AG04450 (cell line): ENCODE measurements at places on chromosomes 3 and 15.
A peak's percentile ranks its signal among the peaks of the same experiment; 100 is the strongest.

DNA sequence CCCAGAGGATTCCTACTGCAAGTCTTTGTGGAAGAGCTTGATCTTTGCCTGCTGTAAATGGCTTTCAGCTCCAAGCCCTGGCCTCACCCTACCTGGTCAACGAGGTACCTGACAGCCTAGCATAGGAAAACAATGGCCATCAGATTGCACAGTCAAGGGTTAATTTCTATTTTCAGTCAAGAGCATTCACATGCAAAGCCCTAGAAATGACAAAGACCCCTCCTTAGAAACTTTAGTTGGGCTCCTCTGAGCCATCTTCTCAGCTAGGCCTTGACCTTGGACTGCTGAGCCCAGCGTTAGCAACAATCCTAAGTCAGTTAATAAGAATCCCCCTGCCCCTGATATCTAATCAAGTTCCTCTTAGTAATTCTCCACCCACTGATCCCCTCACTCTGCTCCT is 18.5 kb downstream of the MESD start:
- DNase-seq, result no peak

DNA sequence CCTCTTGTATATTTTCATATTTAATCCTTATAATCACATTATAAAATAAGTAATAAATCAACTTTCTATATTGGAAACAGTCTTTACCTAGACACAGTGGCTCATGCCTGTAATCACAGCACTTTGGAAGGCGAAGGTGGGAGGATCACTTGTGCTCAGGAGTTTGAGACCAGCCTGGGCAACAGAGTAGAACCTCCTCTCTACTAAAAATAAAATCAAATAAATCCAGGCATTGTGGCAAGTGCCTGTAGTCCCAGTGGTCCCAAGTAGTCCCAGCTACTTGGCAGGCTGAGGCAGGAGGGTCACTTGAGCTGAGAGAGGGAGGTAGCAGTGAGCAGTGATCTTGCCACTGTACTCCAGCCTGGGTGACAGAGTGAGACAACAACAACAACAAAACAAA is 975.1 kb downstream of the ROBO1 start:
- no peak for DNase-seq

GRCh38 chr3:108354562-108354961 is 58.2 kb downstream of the HHLA2 start:
- DNase-seq, result no peak

GRCh38 chr15:29401644-29402043 is 132.0 kb upstream of the NSMCE3 start:
- no peak for DNase-seq

DNA sequence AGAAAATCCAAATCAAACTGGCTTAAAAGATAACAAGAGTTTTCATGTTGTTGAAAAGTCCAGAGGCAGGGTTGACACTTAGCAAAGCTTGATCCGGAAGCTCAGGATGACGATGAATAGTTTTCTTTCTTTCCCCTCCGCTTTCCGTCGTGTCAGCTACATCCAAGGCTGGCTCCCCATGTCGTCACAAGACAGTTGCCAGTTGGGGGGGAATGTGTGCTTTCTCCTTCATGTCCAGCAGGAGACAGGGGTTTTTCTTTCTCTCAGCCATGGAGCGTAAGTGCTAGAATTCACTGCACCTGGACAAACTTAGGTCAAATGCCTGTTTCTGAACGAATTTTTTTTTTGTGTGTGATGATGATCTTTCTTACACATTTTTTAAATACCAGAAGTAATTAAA is 273.8 kb upstream of the RGMA start:
- no peak for DNase-seq

- no peak for DNase-seq
Measured at GRCh38 chr3:55484801-55485791, 2.0 kb downstream of the WNT5A start.

DNA sequence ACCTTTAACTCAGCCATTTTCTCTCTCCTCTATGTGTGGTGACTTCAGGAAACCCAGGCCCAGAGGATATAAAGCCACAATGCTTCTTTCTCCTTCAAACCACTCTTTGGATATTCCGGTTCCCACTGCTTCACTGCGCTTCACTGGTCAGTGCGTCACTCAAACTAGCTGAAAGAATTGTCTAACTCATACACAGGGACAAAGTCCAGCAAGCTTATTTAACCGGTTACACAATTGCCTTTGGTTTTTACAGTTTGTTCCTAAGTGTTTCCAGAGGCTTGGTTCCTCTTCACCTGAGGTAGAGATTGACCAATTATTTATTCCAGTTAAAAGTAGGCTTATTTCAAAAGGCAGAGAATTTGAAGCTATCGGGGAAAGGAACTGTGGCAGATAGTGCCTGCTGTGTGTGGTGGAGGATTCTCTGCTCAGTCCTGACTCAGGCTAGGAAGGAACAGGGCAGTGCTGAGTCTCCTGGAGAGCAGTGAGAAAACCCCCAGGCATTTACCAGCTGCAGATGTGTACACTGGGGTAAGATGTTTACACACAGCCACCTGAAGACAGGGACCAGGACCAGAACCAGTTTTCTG is at the start of gene HGD:
Gene HGD (minus strand): TSS at position 145 of the 587 bp plus-strand sequence. CDS start 128 bp downstream, at position 17.
- no peak for DNase-seq

DNA sequence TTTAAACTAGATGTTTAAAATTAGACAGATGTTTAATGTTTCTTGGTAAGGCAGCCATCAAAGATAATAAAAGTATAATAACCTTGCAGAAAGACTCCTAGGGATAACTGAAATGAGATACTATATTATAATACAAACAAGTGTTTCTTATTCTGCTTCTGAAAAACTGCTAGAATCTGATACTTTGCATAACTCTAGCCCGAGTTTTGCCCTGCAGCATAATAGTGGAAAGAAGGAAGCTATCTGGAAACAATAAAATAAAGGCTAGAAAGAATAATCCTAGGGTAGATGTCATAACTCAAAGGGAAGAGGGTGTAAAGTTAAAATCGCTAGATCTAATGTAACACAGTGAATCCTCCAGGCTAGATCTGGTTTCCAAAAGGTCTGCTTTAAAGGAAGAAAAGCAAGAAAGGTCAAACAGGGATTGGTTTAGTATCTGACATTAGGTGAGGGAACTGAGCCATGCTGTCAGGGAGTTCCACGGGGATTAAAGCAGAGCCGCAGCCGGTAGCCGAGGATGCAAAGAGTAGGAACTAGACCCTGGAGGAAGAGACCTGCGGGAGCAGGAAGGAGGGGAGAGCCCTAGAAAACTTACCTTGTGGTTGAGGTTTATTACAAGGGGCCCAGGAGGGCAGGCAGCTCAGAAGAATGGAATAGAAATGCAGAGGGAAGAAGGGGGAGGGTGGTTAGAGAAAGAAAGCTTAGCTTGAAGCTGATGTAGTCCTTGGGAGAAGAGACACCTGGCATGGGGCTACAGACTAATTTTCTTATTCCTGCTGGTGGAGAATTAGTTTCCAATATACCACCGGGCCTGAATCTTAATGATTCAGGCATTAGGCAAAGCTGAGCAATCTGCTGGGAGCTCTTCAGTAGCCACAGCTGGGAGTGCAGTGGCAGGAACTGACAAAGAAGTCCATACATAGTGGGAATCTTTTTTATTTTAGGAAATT is 46.1 kb upstream of the TUSC7 start:
- no peak for DNase-seq

DNA sequence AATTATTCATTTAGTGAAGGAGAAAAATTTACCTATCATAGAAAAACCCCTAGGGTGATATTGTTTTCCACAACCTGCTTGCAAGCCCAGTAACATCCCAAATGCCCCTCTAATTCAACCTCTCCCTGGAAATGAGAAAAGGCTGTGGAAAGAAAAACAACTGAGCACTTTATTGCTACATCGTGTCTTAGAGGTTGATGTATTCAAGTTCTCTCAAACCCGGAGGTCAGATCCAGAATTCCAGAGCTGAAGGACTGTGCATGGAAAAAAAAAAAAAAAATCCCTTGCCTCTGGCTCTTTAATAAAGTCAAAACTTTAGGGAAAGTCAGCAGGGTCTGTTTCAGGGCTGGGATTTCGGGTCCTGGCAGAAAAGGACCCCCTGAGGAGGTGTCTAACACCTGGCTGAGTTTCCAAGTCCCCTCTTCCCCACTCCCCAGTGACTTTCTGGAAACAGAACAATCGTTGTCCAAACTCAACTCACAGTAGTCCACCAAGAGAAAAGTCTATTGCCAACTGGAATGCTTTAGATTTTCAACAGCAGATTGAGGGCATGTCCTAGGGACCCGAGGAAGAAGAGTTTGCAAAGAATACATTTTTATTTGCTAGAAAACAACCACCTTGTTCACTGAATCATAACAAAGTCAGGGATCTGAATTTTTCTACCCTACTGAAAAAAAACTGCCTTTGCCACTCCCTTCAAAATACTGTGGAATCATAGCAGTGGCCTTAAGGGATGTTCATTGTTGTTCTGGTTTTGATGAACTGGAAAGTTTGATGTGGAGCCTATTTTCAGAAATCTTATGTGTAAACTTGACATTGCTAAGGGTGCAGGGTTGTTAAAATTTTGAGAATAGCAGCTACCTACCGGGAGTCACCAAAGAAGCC is 207.5 kb upstream of the ADAMTS9 start:
- no peak for DNase-seq

DNA sequence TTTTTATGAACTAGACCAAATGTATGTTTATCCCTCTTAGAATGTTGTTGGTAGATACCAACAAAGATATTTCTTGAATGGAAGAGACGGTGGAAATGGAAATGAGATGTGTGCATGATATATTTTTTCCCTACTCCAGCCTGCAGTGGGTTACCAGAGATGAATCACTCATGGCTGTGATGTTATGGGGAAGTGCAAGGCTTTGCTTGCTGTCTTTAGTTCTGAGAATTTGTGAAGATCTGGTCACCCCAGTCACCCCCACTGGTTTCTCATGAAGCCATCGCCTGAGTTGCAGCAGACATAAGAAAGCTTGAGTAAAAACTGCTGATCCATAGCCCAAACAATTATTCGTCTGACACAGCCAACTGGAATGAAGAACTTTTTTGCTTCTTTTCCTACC is 78.1 kb upstream of the EOMES start:
- no peak for DNase-seq

GRCh38 chr3:131218196-131218595 is 163.4 kb upstream of the NUDT16 start:
- DNase-seq, result no peak

GRCh38 chr15:99174567-99175395 is 69.9 kb downstream of the SYNM start:
- no peak for DNase-seq

- no peak for DNase-seq
Measured at GRCh38 chr3:43624619-43625305, 3.0 kb upstream of the ANO10 start.

DNA sequence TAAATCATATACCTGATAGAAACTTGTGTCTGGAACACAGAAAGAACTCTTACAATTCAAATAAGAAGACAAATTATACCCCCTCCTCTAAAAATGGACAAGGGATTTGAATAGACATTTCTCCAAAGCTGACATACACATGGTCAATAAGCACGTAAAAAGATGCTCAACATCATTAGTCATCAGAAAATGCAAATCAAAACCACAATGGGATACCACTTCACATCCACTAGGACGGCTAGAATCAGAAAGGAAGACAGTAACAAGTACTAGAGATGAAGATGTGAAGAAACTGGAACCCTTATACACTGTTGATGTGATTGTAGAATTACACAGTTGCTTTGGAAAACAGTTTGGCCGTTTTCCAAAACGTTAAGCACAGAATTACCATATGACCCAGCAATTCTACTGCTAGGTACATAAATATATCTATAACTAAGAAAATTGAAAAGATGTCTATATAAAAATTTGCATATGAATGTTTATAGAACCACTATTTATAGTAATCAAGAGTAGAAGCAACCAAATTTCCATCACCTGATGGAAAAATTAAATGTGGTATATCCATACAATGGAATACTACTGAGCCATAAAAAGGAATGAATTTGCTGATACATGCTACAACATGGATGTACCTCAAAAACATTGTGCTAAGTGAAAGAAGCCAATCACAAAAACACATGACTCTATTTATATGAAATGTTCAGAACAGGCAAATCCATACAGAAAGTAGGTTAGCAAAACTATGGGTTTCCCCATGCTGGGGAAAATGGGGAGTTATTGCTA is 60.8 kb downstream of the GREM1 start:
- DNase-seq, result no peak

DNA sequence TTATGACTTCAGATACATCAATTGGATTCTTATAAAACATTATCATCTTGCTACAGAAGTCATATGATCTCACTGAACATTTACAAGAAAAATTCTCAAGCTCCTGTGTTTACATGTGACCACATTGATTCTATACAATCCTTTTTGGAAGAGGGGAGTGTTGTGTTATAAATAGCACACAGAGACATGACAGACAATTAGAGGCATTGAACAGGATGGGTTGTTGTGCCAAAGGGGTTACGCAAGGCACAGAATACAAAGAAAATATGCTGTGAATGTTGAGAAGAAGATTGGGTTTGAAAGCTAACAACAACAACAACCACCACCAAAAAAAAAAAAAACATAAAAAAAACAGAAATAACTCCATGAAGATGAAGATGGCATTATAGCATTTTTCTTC is 32.5 kb upstream of the TBL1XR1 start:
- peak; percentile 7 for DNase-seq

DNA sequence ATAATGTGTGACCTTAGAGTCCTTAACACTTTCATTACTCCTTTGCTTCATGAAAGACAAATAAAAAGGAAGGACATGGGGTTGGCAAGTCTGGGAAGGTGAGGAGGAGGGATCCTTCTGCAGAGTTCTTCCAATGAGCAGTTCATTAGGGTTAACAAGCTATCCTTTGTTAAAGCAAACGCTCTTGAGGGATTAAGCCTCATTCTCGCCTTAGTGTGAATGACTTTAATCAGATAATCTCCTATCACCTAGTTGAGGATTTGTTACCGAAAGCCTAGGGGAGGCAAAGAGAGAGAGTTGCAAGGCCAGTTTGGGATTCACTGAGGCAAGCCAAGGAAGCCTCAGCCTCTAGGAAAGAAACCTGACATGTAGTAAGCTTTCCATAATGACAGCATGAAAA is 7.4 kb upstream of the MBNL1 start:
- DNase-seq, result no peak

GRCh38 chr3:50341996-50342650 is 1.5 kb upstream of the RASSF1 start:
- no peak for DNase-seq

GRCh38 chr3:170703121-170703588 is 117.3 kb upstream of the SLC7A14 start:
- DNase-seq, result peak; percentile 67

DNA sequence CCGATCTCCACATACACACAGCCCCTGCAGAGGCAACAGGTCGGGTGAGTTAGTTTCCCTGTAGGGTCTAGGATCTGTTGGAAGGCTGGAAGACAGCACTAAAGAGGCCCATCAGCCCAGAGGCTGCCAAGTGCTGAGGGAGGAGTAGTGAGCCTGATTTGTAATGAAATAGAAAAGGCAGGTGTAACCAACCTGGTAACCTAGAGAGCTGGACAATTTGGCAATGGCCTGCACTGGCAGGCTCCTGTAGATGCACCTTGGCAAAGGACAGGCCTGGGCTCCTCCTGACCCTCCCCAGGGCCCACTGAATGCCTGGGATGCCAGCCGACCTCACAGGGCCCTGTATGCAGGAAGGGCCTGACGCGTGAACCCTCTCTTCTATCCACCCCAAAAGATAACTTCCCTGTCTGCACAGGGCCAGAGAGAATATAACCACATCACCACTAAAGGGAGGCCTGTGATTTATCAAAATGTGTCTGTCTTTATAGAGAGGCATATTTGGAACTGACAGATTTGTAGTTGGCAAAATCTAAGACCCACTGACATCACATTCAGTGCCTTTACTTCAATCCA is 225.1 kb upstream of the CHRNA7 start:
- no peak for DNase-seq

GRCh38 chr3:14991818-14992612 is 44.6 kb downstream of the NR2C2 start:
- DNase-seq, result no peak
